SW480 (cell line): ENCODE measurements at places on chromosomes 6 and 20.

DNA sequence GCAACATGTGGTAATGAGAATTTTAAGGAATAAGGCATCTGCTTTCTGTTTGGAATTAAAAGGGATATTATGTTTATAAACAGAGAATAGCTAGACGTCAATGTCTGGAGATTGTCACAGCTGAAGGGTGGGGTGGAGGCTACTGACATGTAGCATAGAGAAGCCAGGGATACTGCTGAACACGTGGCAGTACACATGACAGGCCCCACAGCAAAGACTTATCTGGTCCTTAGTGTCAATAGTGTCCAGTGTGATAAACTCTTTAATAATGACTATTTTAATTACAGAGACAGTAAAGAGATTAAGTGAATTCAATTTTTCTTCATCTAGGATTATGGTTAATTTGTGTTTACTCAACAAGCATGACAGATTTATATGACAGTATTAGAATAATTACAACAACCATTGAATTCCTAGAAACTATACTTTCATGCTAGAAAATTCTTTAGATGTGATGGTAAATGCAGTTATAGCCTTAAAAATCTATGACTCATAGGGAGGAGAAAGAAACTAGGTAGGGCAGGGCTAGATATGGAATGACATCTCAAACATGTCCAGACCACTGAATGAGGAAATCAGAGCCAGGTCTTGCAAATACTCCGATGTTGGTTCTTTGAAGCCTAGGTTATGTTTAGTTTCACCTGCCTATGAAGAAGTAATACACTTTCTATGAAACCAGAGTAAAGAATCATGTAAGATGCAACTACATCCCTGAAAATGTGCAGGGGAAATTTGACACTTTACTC lies 399.5 kb downstream of the PHF3 start:
- DNase-seq, result peak; percentile 64

DNA sequence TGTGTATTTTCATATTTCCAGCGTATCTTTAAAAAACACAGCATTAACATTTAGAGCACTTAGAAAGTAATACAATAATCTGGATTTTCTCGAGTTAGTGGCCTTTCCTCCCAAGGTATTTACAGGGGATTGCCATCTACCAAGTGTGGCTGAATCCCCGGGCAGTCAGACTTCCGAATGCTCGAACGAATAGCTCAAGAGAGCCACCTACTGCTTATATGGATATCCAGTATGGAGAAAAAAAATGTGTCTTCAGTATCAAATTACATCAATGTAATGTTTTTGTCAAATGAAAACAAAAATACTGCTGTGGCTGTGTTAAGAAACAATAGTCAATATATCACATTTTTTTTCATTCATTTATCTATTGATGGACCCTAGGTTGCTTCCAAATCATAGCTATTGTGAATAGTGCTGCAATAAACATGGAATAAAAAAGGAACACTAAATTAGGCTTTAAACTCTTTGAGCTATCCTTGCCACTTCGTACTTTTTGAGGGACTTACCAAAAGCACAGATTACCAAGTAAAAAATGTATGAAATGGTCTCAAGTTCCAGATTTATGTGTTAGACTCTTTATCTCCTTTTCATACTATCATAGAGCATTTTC lies 654.5 kb upstream of the PTCHD4 start:
- DNase-seq, result peak; percentile 32

- peak; percentile 82 for DNase-seq
Measured at GRCh38 chr6:74870403-74870802, 335.4 kb downstream of the COL12A1 start.

DNA sequence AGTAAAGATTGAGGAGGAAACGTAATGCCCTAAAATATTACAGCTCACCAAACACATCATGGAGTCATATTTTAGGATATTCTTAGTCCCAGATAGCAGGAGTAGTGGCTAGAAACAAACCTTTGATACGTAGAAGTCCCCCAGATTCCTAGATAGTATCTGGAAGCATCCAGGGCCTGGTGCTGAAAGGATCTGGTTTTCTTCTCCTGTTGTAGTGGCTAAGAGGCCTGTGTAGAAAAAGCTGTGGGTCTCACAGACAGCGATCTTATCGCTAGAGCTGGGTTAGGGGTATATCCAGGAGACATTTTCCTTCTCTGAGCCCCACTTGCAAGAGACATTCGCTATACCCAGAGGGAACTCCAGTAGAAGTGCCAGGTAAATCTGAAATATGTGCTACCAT lies 139.9 kb downstream of the KCNQ5 start:
- no peak for DNase-seq

DNA sequence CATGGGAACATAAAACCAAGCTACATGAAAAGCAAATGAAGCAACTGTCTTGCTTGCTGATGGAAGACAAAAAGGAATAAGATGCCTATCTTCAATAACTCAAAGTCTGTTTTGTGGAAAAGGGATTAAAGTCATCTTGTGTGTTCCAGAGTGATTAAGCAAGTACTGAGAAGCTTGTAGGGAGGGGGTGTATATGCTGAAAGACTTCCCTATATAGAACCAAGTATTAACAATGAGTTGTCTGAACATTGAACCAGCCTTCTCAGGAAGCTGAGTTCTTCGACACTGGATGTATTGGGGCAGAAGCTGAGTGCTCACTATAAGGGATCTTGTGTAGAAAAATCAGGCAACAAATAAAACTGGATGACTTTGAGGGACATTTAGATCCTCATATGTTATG lies 451.8 kb downstream of the CD83 start:
- no peak for DNase-seq

DNA sequence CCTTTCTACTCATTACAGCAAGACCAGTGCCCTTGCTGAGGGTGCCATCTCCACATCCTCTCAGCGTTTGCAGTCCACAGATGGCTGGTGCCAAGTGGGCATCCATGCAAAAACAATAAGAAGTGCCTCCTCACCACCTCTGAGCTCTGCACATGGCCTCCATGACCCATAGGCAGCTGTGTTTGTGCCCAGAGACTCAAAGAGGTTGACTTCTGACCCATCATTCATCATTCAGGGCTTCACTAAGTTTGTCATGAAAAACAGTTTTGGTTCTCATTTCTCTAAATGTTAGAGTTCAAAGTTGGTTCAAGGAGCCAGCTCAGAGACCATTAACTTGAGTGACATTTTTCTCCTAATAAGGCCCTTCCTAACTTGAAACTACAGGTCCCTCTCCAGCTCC lies 512.6 kb upstream of the MAP3K7 start:
- no peak for DNase-seq

DNA sequence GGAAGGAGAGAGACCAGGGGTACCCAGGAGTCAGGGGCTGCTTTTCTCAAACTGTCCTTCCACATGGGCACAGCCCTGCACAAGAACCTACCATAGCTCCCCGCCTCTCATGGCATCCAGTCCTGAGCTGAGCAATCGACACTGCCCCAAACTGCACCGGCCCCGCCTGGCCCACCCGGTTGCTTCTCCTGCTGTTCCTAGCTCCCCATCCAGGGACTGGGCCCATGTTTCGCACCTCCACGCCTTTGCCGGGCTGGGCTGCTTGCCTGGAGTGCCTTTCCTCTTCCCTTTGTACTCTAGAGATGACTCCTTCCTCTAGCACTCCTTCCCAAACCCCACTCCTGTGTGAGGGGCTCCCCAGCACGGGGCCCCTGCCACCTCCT lies 123.0 kb downstream of the GRM4 start:
- no peak for DNase-seq

DNA sequence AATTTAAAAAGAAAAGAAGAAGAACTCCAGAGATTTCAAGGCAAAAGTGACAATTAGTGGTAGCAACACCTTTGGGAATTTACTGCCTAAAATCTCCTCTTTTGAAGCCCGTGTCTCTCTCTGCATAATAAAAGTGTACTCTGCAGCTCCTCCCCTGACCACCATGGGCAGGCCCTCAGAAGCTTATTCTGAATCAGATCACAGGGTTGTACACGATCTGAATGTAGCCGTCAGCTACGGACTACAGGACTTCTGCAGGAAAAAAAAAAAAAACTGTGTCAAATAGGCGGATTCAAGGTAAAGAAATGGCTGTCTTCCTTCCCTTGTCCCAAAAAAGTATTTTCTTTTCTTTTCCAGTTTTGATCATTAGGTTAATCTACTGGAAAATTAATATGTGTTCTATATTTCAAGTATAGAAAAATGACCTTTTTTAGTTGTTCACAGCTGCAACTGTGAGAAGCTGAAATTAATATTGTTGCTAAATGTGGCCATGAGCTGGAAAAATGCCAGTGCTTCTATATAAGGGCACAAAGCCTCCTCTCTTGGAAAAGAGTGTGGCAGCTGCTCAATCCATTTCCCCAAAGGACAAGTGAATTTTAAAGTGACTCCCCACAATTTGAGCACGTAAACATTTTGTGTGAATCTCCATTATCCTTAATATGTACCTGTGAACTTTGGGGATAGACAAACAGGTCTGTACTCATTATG lies 397.4 kb downstream of the C6orf118 start:
- DNase-seq, result no peak

GRCh38 chr6:25558155-25558817 lies 93.7 kb upstream of the SCGN start:
- DNase-seq, result no peak

GRCh38 chr20:15887387-15887786 lies 685.9 kb downstream of the KIF16B start:
- no peak for DNase-seq

DNA sequence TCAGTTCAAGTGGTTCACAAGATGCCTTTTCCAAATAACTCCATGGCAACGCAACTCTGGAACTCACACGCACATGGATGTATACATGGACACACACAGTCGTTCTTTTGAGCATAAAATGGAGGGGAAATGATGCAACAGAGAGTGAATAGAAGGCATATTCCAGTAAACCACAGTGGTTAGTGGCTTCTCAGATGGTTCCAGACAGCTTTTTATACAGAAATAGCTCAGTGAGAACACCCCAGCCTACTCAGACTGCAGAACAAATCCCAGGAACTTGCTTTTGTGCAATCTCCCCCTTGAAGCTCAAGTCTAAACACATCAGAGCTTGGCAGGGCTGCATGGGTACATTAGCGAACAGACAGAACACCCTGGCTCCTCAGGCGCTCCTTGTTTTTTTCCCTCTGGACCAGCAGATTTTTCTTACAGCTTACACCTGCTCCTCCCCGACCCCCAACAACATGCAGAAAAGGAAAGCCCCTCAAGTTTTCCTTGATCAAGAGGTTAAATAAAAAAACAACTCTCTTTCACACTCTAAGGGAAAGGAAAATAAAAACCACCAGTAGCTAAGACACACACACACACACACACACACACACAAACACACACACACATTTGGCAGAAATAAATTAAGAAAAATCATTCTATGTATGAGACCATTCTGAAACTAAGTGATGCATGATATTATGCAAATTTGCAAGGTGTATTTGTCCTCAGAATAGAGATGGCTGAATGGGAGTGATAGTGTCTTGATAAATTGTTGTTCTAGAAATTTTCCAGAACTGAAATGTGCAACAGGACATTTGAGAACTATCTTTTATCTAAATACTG lies 51.2 kb upstream of the RANBP9 start:
- peak; percentile 73 for DNase-seq

DNA sequence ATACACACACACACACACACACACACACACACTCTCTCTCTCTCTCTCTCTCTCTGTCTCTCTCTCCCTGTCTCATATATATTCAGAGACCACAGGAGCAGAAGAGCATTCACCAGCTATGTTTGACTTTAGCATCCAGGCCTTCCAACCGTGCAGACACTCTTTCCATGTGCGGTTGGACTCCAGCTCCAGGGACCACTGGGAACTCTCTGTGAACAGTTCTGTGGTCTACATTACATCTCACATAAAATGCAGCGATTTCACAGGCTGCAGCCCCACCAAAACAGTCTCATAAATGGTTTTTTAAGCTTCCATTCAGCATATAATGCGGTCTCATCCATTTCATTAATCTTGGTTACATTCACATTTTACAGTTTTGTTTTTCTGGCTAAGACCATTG lies 508.4 kb upstream of the SULF2 start:
- no peak for DNase-seq

GRCh38 chr20:59439243-59439642 lies 138.8 kb downstream of the EDN3 start:
- DNase-seq, result no peak

DNA sequence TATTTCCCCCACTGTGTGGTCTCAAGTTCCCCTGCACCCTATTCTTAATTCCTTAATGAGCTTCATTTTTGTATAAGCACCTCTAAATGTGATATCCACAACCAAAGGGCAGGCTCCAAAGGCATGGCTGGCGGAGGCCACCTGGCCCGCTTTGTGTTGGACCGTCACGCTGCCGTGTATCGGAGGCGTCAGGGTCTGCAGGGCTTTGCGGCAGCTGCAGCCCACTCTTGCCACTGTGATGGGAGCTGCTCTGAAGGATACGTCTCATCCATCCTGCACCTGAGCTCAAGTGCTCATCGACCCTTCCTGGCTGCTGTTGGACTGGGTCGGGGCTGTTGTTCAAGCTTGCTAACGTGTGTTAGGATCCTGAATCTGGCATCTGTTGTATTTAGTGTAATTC lies 177.6 kb downstream of the ARID1B start:
- DNase-seq, result no peak

DNA sequence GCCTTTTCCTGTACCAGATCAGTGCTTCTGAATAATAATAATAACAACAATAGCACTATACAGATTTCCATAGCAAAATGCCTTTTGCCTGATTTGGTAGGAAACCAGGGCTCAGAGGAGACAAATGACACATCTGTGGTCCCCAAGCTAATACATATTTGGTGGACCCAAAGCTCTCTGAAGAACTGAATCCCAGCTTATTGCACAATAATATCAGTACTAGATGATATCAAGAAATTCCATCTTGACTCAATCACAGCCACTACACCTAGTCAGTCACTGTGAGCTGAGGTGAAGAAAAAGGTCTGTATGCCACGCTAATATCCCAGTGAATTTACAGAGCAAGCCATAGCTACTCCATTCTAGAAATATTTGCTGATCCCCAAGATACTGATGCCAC lies 270.6 kb upstream of the RIN2 start:
- no peak for DNase-seq

GRCh38 chr6:37429352-37429750 lies 3.7 kb upstream of the CMTR1 start:
- DNase-seq, result no peak

GRCh38 chr6:158419339-158419909 lies 107.2 kb downstream of the TULP4 start:
- no peak for DNase-seq

DNA sequence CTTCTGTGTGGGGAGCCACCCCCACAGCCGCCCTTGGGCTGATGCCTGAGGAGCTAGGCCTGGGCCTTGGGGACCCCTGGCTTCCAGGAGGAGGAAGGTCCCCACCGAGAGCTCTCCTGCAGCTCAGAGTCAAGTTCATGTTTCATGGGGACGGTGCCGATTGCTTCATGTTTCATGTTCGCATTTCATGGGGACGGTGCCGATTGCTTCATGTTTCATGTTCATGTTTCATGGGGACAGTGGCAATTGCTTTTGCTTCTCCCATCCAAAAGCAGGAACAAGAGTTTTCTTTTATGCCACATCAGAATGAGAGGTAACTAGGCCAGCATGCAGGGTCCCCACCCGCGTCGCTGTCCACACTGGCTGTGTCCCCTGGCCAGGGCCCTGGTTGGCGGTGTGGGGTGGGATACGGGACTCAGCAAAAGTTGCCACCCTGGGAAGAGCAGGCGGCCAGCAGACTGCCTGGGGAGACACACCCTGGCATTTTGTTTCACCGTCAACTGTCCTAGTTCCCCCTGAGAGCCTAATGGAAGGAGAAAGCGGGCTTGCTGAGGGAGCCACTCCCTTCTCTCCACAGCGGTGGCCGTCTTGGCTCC lies 46.0 kb downstream of the DACT2 start:
- DNase-seq, result no peak

- DNase-seq, result no peak
Measured at GRCh38 chr6:15267221-15267620, 21.4 kb downstream of the JARID2 start.

GRCh38 chr6:161366301-161366923 lies 92.6 kb upstream of the AGPAT4 start:
- DNase-seq, result no peak

GRCh38 chr6:69816569-69816968 lies 19.8 kb upstream of the LMBRD1 start:
- no peak for DNase-seq
